HAP-1 (cell line): ENCODE measurements at places on chromosomes 3 and 15.

DNA sequence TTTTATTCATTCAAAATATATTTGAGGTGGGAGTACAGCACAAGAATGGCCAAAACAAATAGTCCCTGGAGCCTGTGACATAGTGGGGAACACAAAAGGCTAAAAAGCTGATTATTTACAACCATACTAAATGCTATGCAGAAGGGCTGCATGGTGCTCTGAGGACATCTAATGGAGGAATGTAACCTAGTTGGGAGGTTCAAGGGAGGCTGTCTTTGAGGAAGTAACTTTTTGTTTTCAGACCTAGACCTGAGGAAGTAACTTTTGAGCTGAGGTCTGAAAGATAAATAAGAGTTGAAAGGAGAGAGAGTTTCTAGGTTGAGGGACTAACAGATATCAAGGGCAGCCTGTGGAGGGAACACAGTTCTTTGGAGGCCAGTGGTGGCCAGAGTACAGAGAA lies 34.8 kb upstream of the RASA2 start:
- no peak for DNase-seq

DNA sequence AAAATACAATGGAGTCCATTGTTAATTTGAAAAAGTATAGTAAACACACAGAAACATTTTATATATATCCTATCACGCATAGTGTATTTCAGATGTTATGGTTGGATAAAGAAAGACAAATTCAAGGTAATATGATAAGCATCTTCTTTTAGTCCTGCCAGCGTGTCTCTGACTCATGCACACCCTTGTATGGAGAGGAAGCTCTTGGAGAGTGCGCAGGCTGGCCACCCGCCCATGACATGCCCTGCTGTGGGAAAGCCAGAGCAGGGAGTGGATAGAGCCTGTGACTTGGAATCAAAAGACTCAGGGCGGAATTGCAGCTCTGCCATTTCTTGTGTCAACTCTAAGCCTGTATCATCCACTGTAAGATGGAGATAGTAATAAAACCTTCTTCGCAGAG lies 23.0 kb upstream of the COPG1 start:
- no peak for DNase-seq

DNA sequence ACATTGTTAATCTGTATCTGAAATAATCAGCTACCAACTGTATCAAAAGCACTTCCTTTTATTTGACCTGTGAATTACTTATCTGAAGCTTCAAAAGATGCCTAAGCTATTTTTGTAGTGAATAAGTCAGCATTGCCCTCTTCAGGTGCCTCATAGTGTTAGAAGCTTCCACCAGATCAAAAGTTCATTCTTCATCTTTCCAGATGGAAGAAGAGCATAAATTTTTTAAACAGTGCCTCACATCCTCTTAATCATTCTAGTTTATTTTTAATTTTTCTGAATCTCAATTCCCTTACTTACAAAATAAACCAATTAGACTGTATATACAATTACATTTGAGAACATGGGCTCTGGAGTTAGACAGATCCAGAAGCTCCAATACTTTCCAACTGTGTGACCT lies 65.0 kb downstream of the MYO5A start:
- DNase-seq = no peak

DNA sequence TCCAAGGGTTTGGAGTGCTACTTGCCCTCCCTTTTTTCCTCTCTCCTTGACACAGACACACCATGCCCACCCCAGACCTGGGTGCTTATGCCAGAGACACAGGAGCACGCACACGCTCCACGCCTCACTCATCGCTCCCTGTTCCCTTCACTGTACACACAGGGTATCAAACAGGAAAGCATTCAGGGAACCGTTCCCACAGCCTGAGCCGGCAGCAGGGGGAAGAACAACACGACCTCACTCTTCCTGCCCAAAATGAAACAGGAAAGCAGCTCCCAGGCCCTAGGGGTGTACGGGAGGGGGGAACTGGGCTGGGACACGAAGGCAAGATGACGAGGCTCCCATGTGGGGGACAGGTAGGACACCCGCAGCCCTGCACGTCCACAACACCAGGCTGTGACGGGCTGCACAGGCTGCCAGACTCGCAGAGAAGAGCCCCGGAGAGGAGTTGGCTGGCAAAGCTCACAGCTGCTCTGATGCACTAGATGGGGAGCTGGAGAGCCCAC lies 11.2 kb downstream of the DLL4 start:
- DNase-seq = no peak

DNA sequence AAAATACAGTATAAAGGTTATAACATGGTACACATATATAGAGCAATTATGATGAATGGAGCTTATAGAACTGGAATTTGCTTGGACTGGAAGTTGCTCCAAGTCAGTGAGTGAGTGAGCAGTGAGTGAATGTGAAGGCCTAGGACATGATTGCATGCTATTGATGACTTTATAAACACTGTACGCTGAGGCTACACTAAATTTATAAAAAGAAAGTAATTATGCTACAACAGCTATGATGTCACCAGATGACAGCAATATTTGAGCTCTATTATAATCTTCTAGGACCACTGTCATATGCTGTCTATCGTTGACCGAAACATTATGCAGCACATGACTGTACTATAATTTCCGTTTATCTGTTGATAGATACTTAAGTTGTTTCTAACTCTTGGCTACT lies 463.3 kb downstream of the EPHA6 start:
- DNase-seq = no peak

- DNase-seq = no peak
These were observed 232.4 kb downstream of the FHIT start for GRCh38 chr3:61018807-61019206.

DNA sequence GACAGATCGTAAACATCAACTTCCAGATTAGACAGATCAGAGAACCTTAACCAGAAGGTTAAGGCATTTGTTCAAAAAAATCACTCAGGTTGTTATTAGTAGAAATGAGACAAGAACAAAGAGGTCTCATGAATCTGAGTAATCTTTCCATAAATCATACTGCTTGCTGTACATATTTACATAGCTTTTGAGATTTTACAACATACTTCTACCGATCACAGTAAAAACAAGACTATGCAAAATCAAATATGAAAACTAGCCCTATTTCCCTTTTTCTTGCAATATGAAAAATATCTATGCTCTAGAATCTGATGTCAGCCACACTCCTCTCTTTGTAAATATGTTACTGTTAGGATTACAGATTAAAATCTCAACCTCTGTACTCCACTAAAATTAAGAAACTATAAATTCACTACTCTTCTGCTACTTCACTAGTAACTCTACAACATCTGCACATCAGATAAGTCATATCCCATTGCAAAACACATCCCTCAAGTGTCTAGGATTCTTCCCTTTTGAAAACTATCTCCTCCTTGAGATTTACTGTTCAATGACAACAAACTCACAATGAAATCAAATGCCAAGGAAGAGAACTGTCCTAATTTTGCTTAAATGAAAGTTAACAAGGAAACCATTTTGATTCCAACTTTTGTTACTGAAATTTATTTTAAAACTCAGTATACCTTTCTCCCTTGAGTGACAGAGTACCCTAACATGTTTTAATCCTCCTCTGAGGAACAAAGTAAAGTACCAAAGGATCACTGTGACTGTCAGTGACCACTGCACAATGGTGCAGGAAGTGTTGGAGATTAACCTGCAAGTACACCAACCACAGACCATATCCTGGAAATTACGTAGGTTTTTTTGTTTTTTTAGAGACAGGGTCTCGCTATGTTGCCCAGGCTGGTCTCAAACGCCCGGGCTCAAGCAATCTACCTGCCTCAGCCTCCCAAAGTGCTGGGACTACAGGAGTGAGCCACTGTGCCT lies 12.8 kb downstream of the DCUN1D1 start:
- no peak for DNase-seq

- DNase-seq = peak; percentile 17
These were observed 451 bp downstream of the CHCHD4 start for GRCh38 chr3:14124223-14124614.

GRCh38 chr3:150779402-150779858 lies 16.5 kb upstream of the SIAH2 start:
- peak; percentile 17 for DNase-seq

GRCh38 chr3:178059836-178060235 lies 476.4 kb upstream of the KCNMB2 start:
- no peak for DNase-seq

DNA sequence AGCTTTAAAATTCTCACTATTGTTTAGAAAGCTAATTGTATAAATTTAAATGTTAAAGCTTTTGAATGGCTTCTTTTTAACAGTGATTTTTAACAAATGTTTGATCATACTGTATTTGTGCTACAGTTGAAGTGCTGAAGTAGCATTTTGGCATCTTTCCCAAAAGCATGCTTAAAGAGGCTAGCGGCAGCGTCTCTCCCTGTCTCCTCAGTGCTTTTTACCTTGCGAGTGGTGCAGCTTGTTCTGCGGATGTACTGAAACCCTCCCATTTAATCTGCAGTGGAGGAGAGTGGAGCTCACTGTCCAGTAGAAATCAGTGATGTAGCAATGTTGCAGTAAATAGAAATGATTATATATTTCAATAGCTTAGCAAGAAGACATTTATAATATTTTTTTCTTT lies 43.7 kb downstream of the LRRC49 start:
- peak; percentile 75 for DNase-seq

GRCh38 chr3:179505534-179505933 lies 54.3 kb upstream of the GNB4 start:
- no peak for DNase-seq

DNA sequence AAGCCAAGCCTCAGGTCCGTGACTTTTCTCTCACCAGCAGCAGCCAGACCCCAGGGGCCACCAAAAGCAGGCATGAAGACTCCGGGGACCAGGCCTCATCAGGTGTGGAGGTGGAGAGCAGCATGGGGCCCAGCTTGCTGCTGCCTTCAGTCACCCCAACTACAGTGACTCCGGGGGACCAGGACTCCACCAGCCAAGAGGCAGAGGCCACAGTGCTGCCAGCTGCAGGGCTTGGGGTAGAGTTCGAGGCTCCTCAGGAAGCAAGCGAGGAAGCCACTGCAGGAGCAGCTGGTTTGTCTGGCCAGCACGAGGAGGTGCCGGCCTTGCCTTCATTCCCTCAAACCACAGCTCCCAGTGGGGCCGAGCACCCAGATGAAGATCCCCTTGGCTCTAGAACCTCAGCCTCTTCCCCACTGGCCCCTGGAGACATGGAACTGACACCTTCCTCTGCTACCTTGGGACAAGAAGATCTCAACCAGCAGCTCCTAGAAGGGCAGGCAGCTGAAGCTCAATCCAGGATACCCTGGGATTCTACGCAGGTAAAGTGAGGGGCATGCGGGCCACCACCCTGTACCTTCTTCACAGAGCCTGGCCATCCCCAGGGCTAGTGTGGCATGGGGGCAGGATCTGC lies 12.0 kb upstream of the ABTB1 start:
- no peak for DNase-seq

DNA sequence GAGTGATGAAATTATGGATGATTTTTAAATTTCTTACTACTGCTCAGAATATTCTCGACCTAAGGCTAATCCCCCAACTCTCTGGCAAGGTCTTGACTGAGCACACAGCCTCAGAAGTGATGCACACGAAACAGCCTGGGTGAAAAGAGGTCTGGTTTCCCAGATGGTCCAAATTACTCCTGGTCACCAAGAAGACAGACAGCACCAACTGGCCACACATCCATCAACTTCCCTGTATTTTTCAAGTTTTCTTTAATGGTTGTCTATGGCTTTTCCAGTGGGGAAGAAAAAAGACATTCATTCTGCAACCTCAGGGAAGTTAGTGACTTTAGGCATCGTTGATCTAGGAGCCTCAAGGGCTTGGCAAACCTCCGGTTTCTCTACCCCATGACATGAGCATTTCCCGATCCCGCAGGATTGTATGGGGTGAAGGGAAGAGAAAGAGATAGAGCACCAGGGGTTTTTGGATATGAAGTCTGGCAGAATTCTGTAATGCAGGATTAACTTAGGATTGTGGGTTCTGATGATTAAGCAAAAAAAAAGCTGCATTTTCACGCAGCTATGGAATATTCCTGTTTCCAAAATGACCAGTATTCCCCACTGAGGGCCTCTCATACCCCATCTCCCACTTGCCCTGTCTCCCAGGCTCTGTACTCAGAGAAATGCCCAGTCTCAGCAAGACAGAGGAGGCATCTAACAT lies 62.2 kb downstream of the UMPS start:
- no peak for DNase-seq

DNA sequence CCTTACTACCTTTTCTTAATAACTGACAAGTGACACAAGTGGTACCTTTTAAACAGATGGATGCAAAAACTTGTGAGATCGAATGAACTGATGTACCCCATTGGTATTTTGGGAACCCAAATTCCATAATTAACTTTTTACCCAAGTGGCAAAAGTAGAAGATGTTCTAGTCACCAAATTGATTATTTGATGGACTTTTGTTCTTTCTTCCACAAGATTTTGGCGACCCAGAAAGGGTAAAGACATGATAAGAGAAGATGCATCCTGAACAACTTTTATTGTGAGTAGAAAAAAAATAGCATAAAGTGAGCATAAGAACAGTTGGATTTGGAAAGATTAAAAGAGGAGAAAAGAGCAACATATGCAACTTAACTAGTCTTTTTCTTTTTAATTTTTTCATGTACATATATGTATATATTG lies 159.5 kb downstream of the TIGIT start:
- no peak for DNase-seq

DNA sequence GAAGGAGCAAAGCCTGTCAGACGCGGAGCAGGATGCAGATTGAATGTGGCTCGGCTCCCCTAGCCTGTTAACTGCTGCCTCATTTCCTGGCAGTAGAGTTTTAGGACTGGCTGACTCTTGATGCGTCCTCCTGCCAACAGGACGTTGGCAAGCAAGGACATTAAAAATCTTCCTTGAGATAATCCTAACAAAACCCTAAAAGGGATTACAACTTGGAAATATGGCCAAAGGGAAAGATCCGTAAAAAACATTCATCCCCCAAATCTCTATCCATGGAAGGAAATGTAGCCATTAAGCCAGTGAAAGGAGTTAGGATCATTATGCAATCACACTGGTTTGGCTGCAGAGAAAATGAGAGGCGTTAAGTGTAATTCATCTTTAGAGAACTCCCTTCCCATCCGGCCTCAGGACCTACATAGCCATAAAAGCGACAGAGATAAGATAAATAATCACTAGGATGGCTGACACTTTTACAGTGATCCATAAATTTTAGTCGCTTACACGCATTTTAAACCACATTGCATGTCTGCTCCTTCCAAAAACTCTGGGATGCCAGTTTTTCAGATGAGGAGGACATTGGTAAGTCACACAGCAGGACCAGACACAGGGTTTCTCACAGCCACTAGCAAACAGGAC lies 44.5 kb upstream of the C3orf80 start:
- DNase-seq = no peak

- DNase-seq = no peak
These were observed 22.5 kb downstream of the TMEM202 start for GRCh38 chr15:72420576-72420975.

- no peak for DNase-seq
These were observed 58.6 kb upstream of the ZBED2 start for GRCh38 chr3:111653766-111654165.
